Hindlimb muscle (tissue), 1 donor: ENCODE measurements at places on chromosomes 13 and 19. TPM values are rescaled to one million over a fixed set of nuclear protein-coding genes. Genes with fewer than 3 reads are reported as not detected.

The LRP3 gene
- polyA plus RNA-seq, result 22.4 TPM

The HOOK2 gene
- polyA plus RNA-seq, result 30.2 TPM

GRCh38 chr13:24232474-24232873 is 72.0 kb downstream of the SPATA13 start:
- DNase-seq, result no peak

GRCh38 chr13:20425819-20426219 is 99.8 kb downstream of the CRYL1 start:
- no peak for DNase-seq

DNA sequence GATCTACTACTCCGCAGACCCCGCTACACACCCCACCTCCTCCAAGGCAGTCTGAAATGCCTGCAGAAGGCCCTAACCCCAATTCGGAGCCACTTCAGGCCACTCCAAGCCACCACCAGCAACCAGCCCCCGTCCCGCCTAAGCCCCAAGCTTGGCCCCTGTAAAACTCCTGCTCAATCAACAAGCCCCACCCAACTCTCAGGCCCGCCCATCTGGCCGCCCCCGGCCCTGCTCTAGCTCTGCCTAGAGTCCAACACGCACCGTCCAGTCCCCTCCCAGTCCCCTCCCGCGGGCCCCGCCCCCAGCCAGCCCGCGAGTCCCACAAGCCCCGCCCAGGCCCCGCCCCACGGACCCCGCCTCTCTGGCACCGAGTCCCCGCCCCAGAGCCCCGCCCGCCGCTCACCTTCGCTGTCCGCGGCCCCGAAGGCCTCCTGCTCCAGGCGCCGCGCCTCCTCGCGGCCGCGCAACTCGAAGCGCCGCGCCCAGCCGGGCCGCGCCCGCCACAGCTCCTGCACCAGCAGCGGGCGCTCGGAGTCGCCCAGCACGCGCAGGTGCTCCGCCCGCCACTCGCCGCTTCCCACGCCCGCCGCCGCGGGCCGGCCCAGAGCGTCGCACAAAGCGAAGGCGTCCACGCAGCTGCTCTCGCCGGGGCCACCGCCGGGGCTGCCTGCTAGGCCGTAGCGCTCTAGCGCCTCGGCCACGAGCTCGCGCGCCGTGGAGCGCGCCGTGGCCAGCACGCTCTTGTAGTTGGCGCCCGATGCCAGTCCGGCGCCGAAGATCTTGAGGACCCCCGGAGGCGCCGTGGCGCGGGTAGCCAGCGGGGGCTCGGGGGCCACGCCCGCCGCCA is 1.6 kb downstream of the RASIP1 start:
- peak; percentile 88 for DNase-seq

The CAMSAP3 gene
- polyA plus RNA-seq, result 0.45 TPM

The IFI30 gene
- polyA plus RNA-seq, result 2.9 TPM

DNA sequence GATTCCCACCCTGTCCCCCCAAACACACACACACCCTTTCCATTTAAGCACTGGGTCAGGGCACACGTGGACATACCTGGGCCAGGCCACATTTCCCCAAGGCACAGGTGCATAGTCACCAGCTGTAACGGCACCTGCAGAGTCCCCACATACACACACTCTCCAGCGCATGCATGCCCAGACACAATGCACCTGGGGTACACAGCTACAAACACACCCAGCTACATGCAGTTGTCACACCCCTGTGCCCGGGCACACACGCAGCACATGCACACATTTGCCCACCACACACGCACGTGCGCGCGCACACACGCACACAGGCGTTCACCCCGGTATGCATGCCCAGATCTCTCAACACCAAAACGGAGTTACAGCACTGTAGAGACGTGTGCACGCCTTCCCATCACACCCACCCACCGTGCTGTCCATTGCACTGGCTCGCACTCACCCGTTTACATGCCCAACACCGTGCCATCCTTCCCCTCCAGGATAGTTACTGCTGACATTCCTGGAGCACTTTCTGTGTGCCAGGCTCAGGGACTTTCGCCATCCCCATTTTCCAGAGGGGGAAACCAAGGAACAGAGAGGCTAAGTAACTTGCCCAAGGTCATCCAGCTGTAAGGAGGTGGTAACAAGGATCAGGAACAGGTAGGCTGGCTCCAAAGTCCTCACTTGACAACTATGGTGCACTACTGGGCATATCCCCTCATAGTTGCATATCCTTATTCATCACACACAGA is 749 bp upstream of the SHANK1 start:
- DNase-seq, result no peak

DNA sequence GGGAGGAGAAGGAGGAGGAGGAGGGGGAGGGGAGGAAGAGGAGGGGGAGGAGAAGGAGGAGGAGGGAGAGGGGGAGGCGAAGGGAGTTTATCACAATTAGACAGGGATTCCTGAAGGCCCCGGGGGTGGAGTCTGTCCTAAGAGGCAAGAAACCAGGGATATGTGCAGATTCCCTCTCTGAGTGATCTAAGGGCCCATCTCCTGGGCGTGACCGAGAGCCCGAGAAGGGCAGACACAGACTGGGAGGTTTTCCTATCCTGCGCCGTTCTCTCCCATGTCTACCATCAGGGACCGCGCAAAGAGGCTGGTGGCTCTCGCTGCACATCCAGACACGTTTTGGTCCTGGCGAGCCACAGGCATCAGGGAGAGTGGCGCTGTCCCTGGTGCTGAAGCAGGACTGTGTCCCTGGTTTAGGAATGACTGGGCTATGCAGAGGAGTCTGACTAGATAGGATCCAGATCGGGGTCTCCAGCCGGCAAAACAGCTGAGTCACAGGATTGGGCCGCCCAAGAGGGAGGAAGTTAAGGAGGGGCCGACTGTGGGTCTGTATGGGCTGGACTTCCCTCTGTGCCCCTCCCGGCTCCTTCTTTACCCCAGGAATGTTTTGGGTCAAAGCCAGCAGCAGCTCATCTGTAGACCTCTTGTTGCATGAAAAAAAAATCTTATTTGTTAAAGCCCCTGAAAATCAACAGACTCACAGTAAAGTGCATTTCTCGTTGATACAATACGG is 17.9 kb upstream of the ZNF175 start:
- DNase-seq, result peak; percentile 80

GRCh38 chr13:52160053-52160452 is 656 bp upstream of the NEK3 start:
- DNase-seq, result no peak

- no peak for DNase-seq
Measured at GRCh38 chr19:1593501-1593772, 772 bp upstream of the MBD3 start.

The ZNF418 gene
- polyA plus RNA-seq, result 10.2 TPM

GRCh38 chr13:107025991-107026390 is 458.1 kb upstream of the ARGLU1 start:
- peak; percentile 8 for DNase-seq

DNA sequence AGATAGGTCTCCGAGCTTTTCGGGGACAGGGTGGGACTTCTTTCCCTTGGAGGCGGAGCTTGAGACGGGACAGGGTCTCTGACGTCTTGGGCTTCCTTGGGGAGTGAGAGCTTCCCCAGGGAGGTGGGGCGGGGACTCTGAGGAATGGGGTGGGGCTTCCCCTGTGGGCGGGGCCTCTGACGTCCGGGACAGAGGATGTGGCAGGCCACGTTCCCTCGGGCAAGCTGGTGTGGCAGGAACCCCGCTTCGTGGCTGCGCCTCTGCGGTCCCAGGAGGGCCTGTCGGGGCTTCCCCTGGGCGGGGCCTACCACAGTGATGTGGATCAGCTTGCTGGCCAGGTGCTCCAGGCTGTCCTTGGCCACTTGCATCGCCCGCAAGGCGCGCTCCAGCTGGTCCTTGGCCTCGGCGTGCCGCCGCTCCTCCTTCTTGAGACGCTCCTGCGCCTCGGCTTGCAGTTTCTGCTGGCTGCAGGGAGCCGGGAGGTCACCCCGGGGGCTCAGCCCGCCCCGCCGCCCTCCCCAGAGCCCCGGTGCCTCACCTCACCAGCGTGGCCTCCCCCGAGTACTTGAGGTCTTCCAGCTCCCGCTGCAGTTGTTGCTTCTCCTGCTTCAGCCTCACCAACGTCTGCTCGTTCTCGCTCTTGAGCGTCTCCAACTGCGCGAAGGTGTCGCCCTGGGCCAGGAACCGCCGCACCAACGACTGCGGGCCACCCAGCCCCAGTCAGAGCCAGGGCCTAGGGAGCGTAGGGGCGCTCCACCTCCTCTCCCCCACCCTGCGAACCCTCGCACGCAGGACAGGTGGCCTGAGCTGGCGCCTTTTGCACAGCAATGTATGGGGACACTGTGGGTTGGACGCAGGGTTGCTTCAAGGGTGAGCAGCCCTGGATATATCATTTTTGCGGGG is 3.3 kb upstream of the RGL3 start:
- no peak for DNase-seq

- DNase-seq, result no peak
Measured at GRCh38 chr13:98252931-98253470, 75.9 kb upstream of the RNF113B start.

The PSG2 gene
- not detected for polyA plus RNA-seq

DNA sequence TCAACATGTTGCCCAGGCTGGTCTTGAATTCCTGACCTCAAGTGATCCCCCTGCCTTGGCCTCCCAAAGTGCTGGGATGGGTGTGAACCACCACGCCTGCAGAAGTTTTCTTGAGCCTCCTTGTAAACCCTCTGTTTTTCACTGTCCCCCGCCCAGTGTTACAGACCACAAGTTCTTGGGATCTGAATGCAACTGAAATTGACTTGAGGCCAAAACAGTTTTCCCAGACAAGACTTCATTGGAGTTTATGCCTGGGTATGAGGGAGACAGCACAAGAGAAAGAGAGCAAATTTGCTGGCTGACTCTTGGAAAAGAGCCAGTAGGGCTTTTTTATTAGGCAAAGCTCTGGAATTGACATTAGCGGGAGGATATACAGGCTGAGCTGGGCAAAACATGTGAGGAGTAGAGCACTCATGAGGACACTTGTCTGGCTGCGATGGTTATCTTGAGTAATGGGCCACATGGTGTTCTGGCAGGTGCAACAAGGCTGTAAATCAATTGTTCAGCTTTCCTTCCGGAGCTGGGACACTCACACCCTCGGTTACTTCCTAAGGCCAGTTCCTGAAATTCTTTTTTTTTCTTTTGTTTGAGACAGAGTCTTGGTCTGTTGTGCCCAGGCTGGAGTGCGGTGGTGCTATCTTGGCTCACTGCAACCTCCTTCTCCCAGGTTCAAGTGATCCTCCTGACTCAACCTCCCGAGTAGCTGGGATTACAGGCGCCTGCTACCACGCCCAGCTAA is 12.7 kb upstream of the HNRNPL start:
- DNase-seq, result peak; percentile 85

The ZNF415 gene
- polyA plus RNA-seq, result 9.6 TPM

DNA sequence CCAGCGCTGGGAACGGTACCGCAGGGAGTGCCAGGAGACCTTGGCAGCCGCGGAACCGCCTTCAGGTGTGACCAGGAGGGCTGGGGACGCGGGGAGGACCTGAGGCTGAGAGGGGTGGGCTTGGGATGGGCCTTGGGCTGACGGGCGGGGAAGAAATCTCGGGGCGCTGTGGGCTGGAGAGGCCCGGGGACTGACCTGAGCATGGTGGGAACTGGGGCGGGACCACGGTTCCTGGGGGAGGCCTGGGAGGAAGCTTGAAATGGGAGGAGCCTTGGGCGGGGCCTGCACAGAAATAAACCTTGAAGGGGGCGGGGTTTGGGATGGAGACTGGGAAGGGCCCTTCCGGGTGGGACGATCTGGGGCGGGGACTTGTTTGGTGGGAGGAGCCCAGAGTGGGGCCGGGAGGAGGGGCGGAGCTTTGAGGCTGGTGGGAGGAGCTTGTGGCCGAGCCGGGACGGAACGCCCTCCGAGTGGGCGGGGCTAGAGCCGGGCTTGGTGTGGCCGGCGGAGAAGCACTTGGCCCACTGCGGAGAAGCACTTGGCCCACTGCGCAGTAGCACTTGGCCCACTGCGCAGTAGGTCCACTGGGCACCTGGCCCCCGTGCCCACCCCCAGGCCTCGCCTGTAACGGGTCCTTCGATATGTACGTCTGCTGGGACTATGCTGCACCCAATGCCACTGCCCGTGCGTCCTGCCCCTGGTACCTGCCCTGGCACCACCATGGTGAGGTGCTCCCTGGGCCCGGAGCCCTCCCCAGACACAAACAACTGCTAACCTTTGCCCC is 2.8 kb downstream of the GIPR start:
- no peak for DNase-seq
